Pancreas (tissue), 10 donors: ENCODE measurements at places on chromosomes 12 and 14.

GRCh38 chr12:4027412-4027811, 154.2 kb upstream of the PARP11 start:
- no peaks in the 10 kb centered on the region for H3K27me3 ChIP-seq
- DNase-seq: no peak
- H3K27ac ChIP-seq: no peak overlapping the region

GRCh38 chr14:52885230-52885629, 65.6 kb downstream of the FERMT2 start:
- no peaks in the 10 kb centered on the region for H3K4me1 ChIP-seq
- no peaks in the 10 kb centered on the region for H3K36me3 ChIP-seq
- H3K27me3 ChIP-seq: no peaks in the 10 kb centered on the region
- no peak overlapping the region for H3K4me3 ChIP-seq

- DNase-seq: no peak
- no peak overlapping the region for H3K4me3 ChIP-seq
- H3K27ac ChIP-seq: no peak overlapping the region
Measured at GRCh38 chr12:5083955-5084849, 40.5 kb downstream of the KCNA5 start.

GRCh38 chr12:30827101-30828066, 72.6 kb upstream of the CAPRIN2 start:
- H3K36me3 ChIP-seq: no peaks in the 10 kb centered on the region
- no peak overlapping the region for H3K27ac ChIP-seq
- DNase-seq: no peak
- no peak overlapping the region for H3K4me3 ChIP-seq

- no peak overlapping the region for H3K4me3 ChIP-seq
- no peak for DNase-seq
- H3K36me3 ChIP-seq: no peaks in the 10 kb centered on the region
Measured at GRCh38 chr12:27273114-27273513, 29.0 kb downstream of the STK38L start.
